ENCODE measurements at places on chromosomes 3 and 15.

DNA sequence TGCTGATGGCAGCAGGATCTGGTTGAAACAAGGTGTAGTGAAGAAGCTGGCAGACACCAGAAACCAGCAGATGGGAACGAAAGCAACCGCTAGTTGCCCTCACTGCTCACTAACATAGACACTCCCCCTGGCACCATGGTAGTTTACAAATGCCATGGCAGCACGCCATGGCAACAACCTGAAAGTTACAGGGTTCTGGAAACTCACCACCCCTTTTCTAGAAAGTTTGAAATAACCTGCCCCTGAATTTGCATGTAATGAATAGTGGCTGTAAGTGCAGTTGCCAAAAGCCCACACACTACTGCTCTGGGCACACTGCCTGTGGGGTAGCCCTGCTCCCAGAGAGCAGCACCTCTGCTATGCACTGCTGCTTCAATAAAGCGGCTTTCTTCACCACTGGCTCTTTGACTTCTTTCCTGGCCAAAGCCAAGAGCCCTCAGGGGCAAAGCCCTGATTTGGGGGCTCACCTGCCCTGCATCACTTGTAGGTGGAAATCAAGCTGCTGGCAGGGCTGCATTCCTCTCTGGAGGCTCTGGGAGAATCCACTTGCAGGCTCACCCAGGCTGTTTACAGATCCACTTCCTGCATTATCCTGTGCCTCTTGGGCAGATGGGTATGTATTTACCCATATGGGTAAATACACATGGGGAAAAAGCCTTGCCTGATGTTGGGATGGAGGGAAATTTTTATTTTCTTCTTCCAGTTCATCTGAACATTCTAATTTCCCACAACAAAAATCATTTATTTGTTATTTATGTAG lies 2.0 kb upstream of the GP9 start:
- no peak for DNase-seq

GRCh38 chr3:104951426-104951825 lies 415.3 kb upstream of the ALCAM start:
- DNase-seq = no peak

GRCh38 chr15:92028389-92028724 lies 174.8 kb downstream of the SLCO3A1 start:
- no peak for DNase-seq

- no peak for DNase-seq
Measured at GRCh38 chr3:111947231-111947630, 31.6 kb upstream of the ABHD10 start.

- DNase-seq = no peak
Measured at GRCh38 chr15:92981333-92981732, 81.2 kb downstream of the CHD2 start.

DNA sequence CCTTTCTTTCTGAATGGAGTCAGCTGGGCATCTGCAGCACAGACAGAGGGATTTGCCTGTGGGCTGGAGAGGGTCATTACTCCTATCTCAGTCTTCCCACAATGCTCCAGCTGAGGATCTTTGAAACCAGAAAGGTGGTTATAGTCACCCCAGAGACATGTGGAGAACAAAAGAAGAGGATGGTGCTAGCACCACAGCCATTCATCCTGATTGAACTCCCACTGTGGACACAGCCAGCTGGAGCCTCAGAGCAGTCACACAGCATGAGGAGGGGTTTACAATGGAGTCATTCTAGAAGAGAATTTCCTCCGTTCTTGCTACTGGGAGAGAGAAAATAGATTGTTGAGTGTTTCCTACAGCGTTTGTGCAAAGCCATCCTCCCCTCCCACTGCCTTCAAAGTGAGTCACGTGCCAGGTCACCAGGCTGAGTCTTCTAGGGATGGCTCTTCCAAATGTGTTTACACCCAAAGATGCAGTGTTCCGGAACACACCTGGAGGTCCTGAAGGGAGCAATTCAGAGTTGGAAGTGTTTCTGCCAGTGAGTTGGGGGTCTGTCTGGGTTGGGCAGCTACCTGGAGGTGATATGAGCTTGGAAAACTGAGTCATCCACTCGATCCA lies 18.9 kb upstream of the GREM1 start:
- no peak for DNase-seq

- no peak for DNase-seq
Measured at GRCh38 chr3:177349384-177349783, 152.1 kb upstream of the TBL1XR1 start.

DNA sequence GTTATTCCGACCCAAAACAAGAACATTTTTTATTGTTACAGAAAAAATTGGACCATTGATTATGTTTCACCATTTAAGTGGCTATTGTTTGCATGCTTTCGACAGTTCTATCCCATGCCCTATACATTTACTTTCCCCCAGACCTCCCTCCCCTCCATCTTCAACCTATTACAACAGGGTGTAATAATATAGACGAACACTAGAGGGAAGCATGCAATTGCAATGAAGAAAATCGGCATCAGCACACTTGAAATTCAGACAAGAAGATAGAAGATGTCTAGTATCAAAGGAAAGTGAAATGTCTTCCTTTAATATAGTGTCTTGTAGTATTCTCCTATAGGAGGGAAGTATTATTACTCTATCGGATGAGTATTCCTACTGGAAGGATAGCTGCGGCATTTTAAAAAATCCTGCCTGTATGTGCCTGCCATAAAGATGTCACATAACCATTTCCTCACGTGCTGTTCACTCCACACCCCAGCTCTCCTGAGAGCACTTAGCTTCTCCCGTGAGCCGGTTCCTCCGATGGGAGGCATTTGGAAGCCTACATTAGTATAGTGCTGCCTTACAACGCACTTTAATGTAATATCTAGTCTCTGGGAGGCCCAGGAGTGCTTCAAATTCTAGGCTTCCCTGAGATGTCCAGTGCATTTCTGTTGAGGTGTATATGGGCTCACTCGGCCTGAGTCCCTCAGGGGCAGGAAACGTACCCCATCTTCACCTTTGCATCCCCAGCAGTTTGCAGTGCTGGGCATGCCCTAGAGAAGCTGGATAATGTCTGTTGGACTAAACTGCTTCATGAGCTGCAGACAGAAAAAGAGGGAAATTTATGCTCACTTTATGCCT lies 17.8 kb upstream of the ERICH6 start:
- DNase-seq = no peak

- DNase-seq = no peak
Measured at GRCh38 chr3:149352556-149352955, 19.1 kb upstream of the TM4SF18 start.

GRCh38 chr15:76346669-76347481 lies 10.3 kb downstream of the ISL2 start:
- no peak for DNase-seq

DNA sequence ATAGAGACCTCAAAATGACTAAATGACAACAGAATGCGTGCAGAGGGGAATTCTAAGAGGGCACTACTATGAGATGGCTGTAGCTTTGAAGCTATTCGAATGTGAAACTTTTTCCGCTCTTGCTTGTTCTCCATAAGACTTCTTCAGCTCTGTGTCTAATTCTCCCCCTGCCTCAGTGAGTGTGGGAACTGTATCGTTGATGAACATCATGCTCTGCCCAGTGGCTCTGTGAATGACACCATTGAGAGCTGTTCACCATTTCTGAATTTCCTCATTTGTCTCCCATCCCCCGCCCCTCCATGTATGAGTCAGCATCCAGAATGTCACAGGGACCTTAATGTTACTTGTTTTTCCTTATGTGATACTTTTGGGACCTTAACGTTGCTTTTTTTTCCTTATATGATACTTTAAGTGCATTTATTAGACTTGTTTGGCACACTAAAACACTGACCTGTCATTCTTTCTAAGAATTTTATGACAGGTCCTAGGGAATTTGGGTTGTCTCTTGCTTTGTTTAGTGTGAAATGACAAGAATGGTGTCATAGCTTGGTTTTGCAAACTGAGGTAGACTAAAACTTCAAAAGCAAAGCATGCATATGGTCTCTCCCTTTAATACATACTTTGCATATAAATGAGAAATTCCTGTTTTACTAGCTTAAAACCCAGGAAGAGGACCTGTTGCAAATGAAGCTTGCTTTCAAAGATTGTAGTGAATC lies 99.6 kb downstream of the FNDC3B start:
- no peak for DNase-seq

- no peak for DNase-seq
Measured at GRCh38 chr15:39788800-39789565, 6.3 kb upstream of the FSIP1 start.

DNA sequence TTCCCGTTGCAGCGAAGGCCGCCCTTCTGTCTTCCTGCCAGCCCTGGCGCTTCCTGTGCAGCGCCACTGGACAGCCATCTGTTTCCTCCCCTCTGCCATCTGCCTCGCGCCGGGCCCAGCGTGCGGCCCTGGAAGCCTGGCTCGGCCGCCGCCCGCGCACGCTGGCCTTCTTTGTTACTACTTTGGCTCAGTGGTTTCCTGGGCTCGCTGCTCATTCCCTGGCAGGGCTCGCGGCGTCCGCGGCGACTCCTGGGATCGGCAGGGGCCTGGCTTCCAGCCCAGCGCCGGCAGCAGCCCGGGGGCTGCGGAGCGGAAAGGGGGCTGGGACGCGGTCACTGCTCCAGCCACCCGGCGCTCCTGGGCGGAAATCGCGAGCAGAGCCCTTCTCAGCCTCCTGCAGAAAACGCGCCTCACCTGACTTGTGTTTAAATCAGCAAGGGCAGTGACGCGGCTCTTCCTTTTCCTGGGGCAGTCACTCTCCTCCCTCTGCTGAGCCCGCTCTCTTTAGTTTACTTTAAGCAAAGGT lies 10.0 kb downstream of the CMTM7 start:
- DNase-seq = no peak

GRCh38 chr3:127589600-127590281 lies 792 bp downstream of the TPRA1 start:
- no peak for DNase-seq

DNA sequence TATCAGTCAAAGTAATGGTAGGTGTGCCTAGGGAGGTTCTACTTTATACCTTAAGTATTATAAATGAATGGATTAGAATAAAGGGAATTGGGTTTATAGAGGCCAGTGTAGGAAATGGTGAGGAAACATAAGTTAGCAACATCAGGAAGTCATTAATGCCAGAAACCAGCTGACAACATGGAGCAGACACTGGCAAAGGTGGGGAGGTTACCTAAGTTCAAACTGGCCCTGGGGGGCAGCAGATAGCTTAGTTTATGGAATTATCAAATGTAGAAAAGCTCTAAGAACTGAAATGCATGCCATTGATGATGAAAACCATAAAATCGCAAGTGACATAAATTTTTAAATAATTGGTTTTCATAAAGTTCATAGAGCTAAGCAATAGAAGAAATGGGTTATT lies 498.6 kb downstream of the NAALADL2 start:
- no peak for DNase-seq

DNA sequence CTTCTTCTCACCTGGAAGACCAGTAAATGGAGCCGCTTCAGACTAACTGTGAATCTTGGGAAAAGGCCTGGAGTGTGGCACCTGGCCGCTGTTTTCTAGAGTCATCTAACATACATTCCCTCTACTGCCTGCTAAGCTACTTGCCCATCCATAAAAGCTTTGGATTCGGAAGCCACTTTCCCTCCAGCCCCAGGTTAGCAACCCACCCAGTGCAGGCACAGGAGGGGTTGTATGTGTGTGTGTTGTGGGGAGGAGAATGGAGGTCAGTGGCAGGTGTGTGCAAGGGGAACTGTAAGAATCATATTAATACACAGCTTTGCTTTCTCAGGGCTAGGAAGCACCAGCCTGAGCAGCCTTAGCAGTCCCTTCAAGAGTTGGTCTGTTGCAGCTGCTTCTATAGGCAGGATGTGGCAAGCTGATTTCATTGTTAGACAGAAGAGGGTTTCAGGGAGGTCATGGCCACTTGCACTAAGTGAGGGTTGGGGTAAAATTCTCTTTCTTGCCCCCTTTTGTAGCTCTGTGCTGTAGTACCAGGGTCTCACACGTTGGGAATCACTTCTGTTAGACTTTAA lies 8.9 kb downstream of the NSUN3 start:
- no peak for DNase-seq

GRCh38 chr3:78562328-78562727 lies 1205.5 kb downstream of the ROBO1 start:
- no peak for DNase-seq

- no peak for DNase-seq
Measured at GRCh38 chr3:190586631-190587011, 72.7 kb downstream of the IL1RAP start.

- DNase-seq = no peak
Measured at GRCh38 chr15:27902680-27903385, 196.3 kb downstream of the OCA2 start.

GRCh38 chr3:67522081-67522480 lies 132.3 kb downstream of the SUCLG2 start:
- DNase-seq = no peak

DNA sequence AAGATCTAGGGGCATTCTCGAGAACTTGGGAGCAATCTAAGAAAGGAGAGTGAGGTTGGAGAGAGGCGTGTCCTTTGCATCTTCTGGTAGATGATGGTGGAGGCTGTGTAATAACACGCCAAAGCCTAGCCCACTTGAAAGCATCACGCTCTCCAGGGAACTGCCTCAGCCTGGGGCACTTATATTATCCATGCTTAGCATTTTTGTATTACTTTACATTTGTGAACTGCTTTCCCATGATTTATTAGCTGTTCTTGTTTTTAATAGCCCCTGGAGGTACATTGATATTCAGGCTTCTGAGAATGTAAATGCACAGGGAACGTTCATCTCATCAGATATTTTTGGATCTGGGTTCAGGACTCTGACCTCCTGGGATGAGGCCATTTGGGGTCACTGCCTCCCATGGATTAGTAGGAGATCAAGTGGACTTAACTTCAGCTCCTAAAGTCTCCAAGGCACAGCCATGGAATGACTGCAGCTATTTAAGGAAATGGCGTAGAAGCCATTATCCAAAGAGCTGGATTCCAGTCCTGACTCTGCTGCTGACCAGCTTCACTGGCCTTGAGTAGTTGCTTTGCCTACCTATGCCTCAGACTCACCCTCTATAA lies 124.9 kb downstream of the LPP start:
- no peak for DNase-seq

DNA sequence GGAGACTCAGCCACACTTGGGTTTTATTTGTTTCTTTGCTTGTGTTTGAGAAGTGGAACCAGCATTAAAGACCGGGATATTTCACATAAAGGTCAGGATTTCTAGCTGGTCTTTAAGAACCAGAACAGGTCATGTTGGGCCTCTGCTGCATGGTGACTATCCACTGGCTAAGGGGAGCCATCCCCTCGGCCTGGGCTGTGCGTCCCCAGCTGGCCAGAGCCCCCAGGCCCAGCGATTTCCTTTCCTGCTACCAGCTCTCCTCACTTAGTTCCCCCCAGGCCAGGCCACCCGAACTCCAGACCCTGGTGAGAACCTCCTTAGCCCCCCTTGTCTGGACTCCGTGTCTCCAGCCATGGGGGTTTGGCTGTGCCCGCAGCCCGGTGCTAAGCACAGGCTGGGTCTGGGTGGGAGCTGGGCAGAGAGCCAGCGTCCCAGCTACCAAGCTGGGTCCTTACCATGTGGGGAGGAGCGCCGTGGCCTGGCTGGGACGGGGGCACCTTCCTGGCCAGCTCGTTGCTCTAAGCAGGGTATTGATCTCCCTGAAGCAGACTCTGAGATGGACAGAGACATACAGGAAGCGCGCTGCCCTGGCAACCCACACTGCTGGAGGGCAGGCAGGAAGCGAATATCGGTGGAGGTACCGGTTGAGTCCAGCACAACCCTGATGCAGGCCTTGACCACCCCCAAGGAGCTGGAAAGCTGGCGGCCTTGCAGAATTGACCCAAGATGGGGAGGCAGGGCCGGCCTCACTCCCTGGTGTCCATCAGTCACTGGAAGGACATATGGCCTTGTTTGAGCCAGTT lies 49.4 kb downstream of the KLF15 start:
- no peak for DNase-seq
